Thyroid gland (tissue), 4 donors: ENCODE measurements at places on chromosomes 4 and X. TPM values are rescaled to one million over a fixed set of nuclear protein-coding genes. Genes with fewer than 3 reads are reported as not detected.

- DNase-seq, result no peak
- no peaks in the 10 kb centered on the region for H3K36me3 ChIP-seq
- H3K27me3 ChIP-seq, result no peaks in the 10 kb centered on the region
- no peak overlapping the region for H3K4me3 ChIP-seq
Measured at GRCh38 chrX:110052303-110052702, 49.4 kb downstream of the TMEM164 start.

The BEX3 gene
- total RNA-seq, result 394 TPM

DNA sequence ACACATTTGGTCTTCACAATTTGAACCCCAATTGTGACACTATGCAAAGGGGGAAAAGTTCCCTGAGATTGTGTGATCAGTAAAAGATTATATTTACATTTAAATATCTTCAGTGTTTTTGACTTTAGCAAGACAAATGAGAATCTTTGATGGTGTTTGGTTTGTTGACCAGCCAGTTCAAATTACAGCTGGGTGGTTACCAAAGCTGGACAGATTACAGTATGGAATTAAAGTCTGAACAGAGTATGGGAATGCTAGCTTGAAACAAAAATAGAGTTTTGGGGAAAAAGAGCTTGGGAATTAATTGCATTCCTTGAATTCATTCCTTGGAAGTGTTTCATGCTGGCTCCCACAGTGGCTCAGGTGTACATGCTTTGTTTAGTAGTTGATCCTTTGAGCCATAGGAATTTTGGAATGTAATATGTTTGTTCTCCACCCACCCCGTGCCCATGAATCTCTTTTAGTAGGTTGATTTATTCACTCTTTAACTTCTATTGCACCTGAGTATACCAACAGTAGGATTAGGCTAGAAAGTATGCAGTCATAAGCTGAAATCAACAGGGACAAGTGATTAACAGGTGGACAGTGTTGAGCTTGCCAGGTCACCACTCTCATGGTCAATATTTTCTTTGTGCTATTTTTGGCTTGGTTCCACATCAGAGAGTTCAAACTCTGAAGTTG, 81.1 kb upstream of the HELT start:
- no peak overlapping the region for H3K27ac ChIP-seq
- no peaks in the 10 kb centered on the region for H3K36me3 ChIP-seq
- no peaks in the 10 kb centered on the region for H3K4me1 ChIP-seq
- no peak for DNase-seq

DNA sequence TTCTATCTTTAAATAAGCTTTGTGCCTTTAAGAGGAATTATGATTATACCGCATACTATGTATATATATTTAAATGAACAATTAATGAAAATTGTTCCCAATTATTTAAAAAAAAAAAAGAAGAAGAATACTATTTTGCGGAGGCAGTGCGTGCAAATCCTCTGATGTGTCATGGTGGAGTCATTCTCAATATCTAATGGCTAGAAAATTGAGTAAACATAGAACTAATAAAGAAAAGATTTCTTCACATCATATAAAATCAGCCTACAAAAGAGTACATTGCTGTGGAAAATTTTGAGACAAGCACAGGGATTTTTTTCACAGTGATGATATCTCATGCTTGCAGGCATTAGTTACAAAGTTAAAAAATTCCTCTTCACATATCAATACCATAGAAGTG, 2.6 kb upstream of the EREG start:
- no peaks in the 10 kb centered on the region for H3K27me3 ChIP-seq
- H3K36me3 ChIP-seq, result no peaks in the 10 kb centered on the region
- H3K27ac ChIP-seq, result no peak overlapping the region
- H3K4me3 ChIP-seq, result no peak overlapping the region
- DNase-seq, result no peak

GRCh38 chr4:173494013-173494970, 35.7 kb downstream of the HAND2 start:
- no peak overlapping the region for H3K27ac ChIP-seq
- H3K36me3 ChIP-seq, result no peaks in the 10 kb centered on the region
- peak; percentile 68 for DNase-seq
- H3K4me3 ChIP-seq, result no peak overlapping the region
- H3K4me1 ChIP-seq, result no peaks in the 10 kb centered on the region

DNA sequence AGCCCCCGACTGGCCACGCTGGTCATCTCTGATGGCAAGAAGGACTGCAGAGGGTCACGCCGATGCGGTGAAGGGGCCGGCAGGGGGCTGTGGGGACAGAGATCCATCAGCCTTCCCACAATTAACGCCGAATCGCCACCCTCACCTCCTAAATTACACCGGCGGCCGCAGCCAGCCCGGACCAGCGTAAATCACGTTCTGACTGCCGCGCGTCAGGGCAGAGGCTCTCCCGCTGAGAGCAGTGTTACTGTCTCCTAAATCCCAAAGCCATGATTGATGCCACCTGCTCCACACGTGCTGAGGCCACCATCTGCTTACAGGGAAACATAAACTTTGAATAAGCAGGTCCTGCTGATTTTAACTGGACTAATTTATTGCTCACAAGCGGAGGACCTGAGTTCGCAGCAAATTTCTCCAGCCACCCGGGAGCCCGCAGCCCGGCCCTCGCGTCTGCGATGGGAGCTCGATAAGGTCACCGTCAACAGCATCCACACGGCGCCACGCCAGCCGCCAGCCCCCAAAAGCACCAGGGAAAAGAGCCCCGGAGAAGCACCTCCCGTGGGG, 127.3 kb upstream of the NKX1-1 start:
- no peak overlapping the region for H3K27ac ChIP-seq
- H3K4me3 ChIP-seq, result no peak overlapping the region
- DNase-seq, result no peak
- no peaks in the 10 kb centered on the region for H3K4me1 ChIP-seq
- no peaks in the 10 kb centered on the region for H3K27me3 ChIP-seq

GRCh38 chrX:134761788-134762187, 103.5 kb upstream of the PLAC1 start:
- H3K4me3 ChIP-seq, result no peak overlapping the region
- no peaks in the 10 kb centered on the region for H3K36me3 ChIP-seq
- no peak overlapping the region for H3K27ac ChIP-seq
- no peaks in the 10 kb centered on the region for H3K4me1 ChIP-seq

DNA sequence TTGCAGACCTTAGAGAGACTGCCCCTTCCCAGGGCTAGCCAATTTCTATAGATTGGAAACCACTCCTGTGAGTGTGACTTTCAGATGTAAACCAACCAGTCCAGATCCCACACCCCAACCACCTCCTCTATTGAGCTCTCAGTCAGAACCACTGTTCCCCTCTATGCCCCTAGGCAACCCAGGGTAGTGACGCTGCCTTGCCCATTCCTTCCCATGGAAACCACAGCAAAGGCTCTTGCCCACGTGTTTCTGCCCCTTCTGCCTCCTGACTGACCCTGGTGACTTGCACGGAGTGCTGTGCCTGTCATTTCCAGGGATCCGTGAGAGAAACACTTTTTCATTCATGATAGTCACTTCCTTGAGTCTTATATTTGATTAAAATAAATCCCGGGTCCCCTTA, 32.4 kb downstream of the CYTL1 start:
- no peaks in the 10 kb centered on the region for H3K27me3 ChIP-seq
- DNase-seq, result no peak
- H3K4me1 ChIP-seq, result no peaks in the 10 kb centered on the region
- no peaks in the 10 kb centered on the region for H3K36me3 ChIP-seq

The PYURF gene
- total RNA-seq, result 84.7 TPM

GRCh38 chr4:110055158-110055768, 142.6 kb downstream of the EGF start:
- H3K27ac ChIP-seq, result no peak overlapping the region
- no peak overlapping the region for H3K4me3 ChIP-seq
- no peaks in the 10 kb centered on the region for H3K27me3 ChIP-seq

DNA sequence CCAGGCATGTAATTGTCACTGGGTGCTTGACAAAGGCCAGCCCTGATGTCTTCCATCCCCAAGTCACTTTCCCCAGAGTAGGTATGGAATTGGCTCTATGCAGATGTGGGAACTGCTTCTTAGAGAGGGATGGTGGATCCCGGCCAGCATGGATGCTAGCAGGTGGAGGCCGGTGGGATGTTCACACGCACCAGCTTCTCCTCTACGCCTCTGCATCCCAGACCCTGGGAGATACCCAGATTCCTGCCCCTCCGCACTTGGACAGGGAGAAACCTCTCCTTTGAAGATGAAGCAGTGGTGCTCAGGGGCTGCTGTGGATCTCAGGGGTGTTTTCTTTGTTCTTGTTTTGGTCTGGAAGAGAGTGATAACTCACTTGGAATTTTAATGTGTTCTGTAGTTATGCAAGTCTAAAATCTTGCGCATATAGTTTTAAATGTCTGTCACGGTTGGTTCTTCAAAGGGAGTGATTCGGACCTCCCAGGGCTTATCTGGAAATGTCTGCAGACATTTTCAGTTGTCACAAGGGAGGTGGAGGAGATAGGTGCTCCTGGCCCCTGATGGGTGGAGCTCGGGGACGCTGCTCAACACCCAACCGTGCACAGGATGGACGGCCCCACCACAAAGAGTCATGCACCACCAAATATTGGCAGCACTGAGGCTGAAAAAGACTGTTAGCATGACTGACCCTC, 308.0 kb downstream of the DHRSX start:
- H3K27ac ChIP-seq, result no peak overlapping the region
- no peaks in the 10 kb centered on the region for H3K4me1 ChIP-seq
- H3K27me3 ChIP-seq, result no peaks in the 10 kb centered on the region

The TDO2 gene
- total RNA-seq, result not detected

The F8A1 gene
- total RNA-seq, result 1.1 TPM

The CENPVL3 gene
- total RNA-seq, result not detected

The CXCL11 gene
- total RNA-seq, result 1.3 TPM

DNA sequence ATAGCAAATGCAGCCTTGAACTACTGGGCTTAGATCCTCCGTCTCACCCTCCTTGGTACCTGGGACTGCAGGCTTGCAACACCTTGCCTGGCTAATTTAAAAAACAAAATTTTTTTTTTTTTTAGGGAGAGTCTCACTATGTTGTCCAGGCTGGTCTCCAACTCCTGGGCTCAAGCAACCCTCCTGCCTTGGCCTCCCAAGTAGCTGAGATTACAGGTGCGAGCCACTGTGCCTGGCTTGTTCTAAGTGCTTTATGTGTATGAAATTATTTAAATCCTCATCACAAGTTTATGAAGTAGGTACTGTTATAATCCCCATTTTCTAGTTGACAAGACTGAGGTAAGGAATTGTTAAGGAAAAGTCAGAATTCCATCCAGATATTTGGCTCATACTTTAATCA, 43.0 kb downstream of the CLCN3 start:
- no peak overlapping the region for H3K4me3 ChIP-seq
- DNase-seq, result no peak
- H3K4me1 ChIP-seq, result no peaks in the 10 kb centered on the region
- no peaks in the 10 kb centered on the region for H3K27me3 ChIP-seq
- H3K36me3 ChIP-seq, result no peaks in the 10 kb centered on the region

GRCh38 chrX:23790155-23790497, 7.2 kb downstream of the SAT1 start:
- no peaks in the 10 kb centered on the region for H3K4me1 ChIP-seq
- no peaks in the 10 kb centered on the region for H3K36me3 ChIP-seq
- no peak for DNase-seq

The FANCB gene
- 1.5 TPM for total RNA-seq

The SPIN2A gene
- total RNA-seq, result 0.24 TPM

The OTUD6A gene
- not detected for total RNA-seq

The PCDH18 gene
- 14.0 TPM for total RNA-seq

GRCh38 chr4:182189103-182189878, 53.9 kb upstream of the TENM3 start:
- DNase-seq, result no peak
- H3K27ac ChIP-seq, result no peak overlapping the region

The ADH1A gene
- total RNA-seq, result not detected

The SHOX gene
- total RNA-seq, result not detected

The GPR82 gene
- not detected for total RNA-seq

DNA sequence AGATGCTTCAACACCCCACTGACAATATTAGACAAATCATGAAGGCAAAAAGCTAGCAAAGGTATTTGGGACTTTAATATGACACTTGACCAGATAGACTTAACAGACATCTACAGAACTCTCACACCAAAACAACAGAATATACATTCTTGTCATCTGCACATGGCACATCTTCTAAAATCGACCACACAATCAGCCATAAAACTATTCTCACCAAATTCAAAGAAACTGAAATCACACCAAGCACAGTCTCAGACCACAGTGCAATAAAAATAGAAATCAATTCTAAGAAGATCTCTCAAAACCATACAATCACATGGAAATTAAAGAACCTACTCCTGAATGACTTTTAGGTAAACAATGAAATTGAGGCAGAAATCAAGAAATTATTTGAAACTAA, 340.8 kb downstream of the PPP1R2C start:
- H3K27ac ChIP-seq, result no peak overlapping the region
- no peaks in the 10 kb centered on the region for H3K4me1 ChIP-seq
- DNase-seq, result no peak
- H3K4me3 ChIP-seq, result no peak overlapping the region
- no peaks in the 10 kb centered on the region for H3K36me3 ChIP-seq
- no peaks in the 10 kb centered on the region for H3K27me3 ChIP-seq

GRCh38 chr4:181151856-181152255, 1091.3 kb upstream of the TENM3 start:
- no peaks in the 10 kb centered on the region for H3K4me1 ChIP-seq
- H3K4me3 ChIP-seq, result no peak overlapping the region
- no peak for DNase-seq
- no peak overlapping the region for H3K27ac ChIP-seq

DNA sequence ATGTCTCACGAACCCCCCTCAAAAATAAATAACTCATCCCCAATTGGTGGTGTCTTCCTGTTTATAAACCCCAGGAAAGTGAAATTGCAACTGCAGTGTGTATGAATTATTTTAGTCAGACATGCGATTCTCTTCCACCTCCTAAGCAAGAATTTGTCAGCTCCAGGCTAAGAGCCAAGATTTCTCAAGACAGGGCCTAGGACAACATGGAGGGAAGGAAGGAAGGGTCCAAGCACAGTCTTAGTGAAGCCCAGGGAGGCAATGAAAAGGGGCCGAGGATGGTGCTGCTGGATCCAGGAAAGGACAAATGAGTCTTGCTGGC, 20.0 kb downstream of the SH3KBP1 start:
- H3K27ac ChIP-seq, result no peak overlapping the region
- H3K36me3 ChIP-seq, result no peaks in the 10 kb centered on the region
- H3K27me3 ChIP-seq, result no peaks in the 10 kb centered on the region
- DNase-seq, result peak; percentile 13

- no peak overlapping the region for H3K4me3 ChIP-seq
- H3K27me3 ChIP-seq, result no peaks in the 10 kb centered on the region
- no peak overlapping the region for H3K27ac ChIP-seq
- DNase-seq, result no peak
- H3K36me3 ChIP-seq, result no peaks in the 10 kb centered on the region
Measured at GRCh38 chr4:2116687-2117400, 57.7 kb downstream of the NAT8L start.

GRCh38 chr4:19514276-19515070, 737.2 kb upstream of the SLIT2 start:
- no peaks in the 10 kb centered on the region for H3K36me3 ChIP-seq
- no peak overlapping the region for H3K27ac ChIP-seq
- H3K27me3 ChIP-seq, result no peaks in the 10 kb centered on the region
- H3K4me3 ChIP-seq, result no peak overlapping the region
